T-cell (primary cell): ENCODE measurements at places on chromosomes 6 and 20.
A peak's percentile ranks its signal among the peaks of the same experiment; 100 is the strongest.

DNA sequence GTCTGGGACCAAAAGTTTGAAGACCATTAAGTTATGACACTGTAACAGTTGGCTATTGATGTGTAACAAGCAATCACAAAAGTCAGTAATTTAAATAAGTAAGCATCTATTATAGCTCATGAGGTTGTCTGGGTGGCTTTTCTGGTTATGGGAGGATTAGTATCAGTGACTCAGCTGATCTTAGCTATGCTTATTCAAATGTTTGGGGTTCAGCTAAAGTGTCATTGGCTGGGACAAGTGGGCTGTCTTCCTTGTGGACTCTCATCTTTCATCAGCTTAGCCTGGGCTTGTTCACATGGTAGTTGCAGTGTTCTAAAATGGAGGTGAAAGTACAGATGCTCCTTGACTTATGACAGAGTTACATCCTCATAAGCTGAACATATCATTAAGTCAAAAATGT is 74.6 kb upstream of the LAMP5 start:
- no peak for DNase-seq

DNA sequence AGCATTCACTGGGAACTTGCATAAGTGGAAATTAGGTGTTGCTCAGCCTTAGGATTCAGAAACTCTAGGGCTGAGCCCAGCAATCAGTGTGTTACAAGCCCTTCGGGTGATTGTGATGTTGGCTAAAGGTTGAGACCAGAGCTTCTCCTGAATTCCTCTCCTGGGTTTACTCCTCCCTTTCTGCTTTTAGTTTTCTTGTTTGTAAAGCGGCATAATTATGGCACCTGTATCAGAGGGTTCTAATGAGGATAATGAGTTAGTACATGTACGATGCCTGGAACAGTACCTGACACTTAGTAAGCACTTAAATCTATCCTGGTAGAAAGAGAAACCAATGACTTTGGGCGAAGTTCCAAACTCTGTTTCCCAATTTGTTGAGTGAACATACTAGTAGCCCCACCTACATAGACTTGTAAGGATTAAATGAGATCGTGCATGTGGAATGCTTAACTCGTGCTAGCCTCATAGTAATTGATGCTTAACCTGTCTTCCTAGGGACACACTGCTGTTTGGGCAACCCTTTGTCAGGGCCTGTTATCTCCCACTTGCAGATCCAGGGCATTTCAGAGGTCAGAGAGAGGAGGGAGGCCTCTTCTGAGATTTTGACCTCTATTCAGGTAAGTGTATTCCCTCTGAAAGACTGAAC is 932 bp upstream of the EZR start:
- no peak for DNase-seq

GRCh38 chr20:32775336-32775991 is 13.3 kb downstream of the DNMT3B start:
- DNase-seq: no peak

GRCh38 chr20:20205862-20206236 is 153.5 kb downstream of the CFAP61 start:
- DNase-seq: no peak

GRCh38 chr6:85470023-85470410 is 20.1 kb downstream of the NT5E start:
- no peak for DNase-seq

- no peak for DNase-seq
These were observed 55.1 kb downstream of the ALDH8A1 start for GRCh38 chr6:134894800-134895199.

DNA sequence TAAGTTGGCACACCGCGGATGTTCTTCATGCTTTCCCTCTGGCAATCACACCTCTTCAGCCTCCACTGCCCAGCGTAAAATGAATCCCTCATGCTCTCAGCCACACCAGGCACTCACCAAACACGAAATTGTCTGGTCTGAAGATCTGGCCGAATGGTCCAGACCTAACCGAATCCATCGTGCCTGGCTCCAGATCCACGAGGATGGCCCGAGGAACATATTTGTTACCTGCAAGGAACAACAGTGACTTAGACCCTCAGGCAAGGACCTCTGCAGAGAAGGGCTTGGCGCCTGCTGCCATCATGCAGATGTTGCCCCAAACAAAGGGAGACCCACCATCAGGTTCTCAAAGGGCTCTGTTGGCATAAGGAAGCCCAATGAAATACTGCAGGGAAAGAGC is 1.4 kb downstream of the TUBB2B start:
- DNase-seq: no peak

DNA sequence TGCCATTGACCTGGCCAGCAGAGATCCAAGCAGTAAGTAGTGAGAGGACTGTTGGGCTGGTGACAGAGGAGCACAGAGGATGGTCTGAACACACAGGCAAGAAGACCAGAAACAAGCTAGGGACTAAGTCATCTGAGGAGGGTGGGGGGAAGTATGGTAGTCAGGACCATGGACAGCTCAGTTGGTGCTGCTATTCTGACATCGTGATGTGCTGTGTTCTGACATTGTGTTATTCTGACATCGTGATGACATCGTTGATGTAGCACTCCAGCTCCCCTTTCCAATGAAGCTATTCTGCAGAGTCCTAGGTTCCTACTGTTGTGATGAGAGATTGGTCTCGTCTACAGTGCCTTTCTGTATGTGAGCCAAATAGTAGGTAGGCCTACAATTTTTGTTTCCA is 28.7 kb downstream of the CFAP206 start:
- DNase-seq: peak; percentile 31

- no peak for DNase-seq
These were observed 48.6 kb downstream of the CHMP4B start for GRCh38 chr20:33859751-33860150.

DNA sequence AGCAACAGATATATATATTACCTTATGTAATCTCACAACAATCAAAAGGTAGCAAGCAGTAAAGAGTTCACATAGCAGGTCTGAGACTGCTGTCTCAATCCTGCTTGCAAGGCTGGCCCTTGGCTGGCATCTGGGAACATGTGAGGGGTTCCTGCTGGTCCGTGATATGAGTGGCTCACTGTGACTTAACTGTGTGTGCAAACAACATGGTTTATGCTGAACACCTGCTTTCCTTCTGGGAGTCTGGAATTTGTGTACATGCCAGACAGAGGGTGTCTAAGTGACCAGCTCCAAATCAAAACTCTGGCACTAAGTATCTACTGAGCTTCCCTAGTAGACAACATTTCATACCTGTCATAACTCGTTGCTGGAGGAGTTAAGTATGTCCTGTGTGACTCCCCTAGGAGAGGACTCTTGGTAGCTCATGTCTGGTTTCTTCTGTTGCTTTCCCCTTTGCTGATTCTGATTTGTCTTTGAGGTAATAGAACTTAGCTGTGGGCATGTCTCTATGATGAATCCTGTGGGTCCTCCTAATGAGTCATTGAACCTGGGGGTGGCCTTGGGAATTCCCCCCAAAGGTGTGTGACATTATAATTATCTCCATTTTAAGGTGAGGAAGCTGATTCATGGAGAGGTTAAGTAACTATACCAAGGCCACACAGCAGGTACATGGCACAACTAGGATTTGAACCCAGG is 131.6 kb upstream of the NEDD9 start:
- DNase-seq: no peak

- no peak for DNase-seq
These were observed 51.4 kb upstream of the JARID2 start for GRCh38 chr6:15194453-15194852.

DNA sequence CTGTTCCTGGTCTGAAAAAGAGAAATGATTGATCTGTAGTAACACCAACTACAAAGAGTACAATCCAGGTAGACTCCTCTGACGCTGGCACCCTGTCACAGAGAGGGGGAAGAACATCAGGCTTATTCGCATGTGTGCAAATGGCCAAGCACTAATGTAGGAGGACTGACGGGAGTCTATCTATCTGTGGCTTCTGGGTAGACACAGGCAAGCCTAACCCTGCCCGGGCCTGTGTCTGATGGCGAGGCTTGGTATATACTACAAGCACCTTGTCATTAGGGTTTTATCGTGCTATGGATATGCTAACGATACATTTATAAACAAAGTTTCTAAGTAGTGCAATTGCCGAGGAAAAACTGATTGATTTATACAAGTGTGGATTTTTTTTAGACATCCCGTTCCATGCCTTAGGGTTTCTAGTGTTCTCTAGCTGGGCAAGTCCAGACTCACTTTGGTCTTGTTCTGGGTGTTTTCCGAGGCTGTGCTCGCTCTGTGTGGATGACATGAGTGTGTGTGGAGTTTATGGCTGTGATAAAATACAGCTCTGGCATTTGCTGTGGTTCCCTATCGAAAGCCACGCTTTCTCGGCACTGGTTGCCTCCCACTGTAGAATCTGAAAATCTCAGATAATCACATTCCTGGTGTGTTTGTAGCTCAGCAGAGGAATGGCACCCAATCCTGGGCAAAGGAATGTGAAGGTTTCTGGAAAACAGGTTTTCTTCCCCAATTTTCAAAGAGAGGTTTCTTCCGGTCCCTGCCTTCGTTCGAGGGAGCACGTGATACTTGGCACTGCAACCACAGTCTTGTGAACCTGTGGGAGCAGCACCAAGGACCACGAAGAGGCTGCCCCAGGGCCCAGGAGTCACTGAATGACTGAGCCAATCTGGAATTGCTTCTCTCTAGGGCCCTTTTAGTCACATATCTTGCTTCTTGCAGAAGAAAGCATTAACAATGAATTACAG is 67.5 kb upstream of the EDN1 start:
- DNase-seq: no peak

DNA sequence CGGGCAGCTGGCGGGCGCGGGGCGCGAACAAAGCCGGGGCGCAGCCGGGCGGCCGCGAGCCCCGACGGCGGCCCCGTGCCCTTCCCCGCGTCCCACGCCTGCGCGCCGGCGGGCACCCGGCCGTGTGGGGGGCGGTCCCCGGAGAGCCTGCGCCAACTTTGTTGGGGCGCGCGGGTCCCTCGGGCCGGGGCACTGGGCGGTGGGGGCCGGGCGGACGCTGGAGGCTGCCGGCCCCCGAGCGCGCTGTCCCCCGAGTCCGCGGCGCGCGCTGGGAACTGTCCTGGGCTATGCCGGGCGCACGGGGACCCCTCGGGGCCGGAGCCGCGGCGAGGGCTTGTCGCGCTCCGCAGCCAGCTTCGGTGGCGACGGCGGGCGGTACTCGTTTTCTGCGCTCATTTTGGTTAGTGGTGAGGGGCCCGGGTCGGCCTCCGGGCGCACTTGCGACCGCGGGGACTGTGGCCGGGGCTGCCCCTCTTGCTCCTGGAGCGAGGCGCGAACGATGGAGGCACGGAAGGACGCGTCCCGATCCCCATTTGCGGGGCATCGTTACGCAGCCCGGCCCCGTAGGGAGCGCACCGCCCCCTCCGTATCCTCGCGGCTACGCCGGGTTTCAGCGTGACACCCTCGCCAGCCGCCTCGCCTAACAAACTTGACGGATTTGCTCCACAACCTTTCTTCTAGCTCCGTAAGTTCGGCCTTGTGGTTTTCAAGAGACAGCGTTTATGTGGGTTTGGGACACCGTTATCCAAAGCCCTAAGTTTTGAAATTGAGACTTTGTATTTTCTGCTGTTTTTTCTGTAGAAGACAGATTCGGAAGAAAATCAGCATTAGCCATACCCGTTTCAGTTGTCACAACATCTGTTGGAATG is 622 bp downstream of the SS18L1 start:
- peak; percentile 17 for DNase-seq

- no peak for DNase-seq
These were observed 5.7 kb downstream of the SUPT3H start for GRCh38 chr6:45371924-45372573.

- DNase-seq: no peak
These were observed 50.3 kb downstream of the ANKRD6 start for GRCh38 chr6:89483111-89483720.

DNA sequence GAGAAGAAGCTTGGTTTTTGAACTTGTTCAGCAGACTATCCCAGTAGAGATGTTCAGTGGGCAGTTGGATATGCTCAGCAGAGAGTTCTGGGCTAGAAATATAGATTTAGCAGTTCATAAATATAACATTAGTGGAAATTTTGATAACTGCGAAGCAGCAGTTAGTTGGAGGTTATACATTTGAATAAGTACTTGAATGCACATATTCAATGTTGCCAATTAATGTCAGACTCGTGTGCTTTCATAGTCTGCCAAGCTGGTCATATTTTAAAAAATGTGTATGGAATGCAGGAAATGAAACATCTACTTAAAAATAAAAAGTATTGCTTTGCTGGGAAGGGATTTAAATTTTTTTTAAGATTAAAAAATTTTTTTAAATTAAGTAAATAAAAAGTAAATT is 92.5 kb upstream of the E2F3 start:
- DNase-seq: no peak

- DNase-seq: no peak
These were observed 7.8 kb downstream of the CCNC start for GRCh38 chr6:99560668-99561067.

- DNase-seq: no peak
These were observed 300.9 kb downstream of the SLC35F1 start for GRCh38 chr6:118207947-118208346.

DNA sequence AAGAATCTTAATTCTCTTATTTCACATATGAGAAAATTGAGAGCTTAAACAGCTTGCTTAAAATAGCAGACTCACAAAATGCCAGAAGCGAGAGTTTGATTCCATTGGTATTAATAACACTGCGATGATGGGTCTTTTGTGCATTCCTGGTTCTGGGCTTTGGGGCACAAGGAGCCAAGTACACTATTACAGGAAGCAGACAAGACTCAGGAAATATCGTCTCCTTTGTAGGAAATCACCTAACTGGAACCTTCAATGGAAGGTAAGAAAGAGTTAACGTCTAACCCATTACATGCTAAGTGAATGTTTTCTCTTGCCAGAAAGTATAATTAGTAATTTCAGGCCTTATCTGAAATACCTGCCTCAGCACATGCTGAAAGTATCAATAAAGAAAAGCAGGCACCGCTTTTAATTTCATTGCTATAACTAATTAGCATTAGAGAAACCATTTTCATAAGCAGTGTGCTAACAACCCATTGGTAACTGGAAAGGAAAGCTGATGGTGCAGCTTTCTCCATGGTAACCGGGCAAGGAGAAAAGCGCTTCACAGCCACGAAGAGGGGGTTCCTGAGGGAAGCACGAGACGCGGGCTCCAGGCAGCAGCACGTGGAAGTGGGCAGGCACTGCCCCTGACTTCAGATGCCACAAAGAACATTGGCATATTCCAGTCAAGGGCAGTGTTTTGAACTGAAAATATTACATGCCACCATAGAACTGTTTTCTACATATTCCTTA is 206.7 kb upstream of the AGPAT4 start:
- DNase-seq: no peak

GRCh38 chr6:136104556-136104955 is 145.6 kb downstream of the MTFR2 start:
- no peak for DNase-seq

DNA sequence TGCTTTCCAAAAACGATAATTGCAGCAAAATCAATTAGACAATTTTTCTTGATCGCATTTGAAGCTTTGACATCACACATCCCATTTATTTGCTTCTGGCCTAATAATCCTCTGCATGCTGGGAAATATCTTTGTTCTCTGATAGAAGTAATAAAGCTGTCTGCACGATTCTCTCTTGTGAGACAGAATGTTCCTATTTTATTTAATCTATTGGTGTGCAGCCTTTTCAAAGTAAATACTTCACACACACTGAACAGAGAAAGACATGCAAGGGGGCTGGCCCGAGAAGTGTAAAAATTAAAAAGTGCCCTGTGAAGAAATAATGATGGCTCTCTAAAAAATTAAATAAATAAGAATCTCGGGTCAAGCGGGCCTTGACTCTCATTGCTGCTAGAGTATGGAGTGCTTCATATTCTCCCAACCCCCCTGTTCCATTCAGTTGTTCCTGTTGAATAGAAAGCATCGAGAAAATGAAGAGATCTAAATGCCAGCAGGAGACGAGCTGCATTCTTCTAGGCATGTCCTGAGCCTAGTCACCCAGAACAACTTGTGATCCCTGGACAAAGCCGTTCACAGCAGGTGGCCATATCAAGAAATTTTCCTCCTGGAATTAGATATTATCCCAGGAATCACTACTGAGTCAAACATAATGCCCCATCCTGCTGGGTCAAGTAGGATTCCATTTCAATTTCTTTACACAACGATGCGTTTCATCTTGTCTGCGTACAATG is 625.9 kb upstream of the EPHA7 start:
- no peak for DNase-seq
